ENCODE measurements at places on chromosomes 1 and 21. TPM values are rescaled to one million over a fixed set of nuclear protein-coding genes. Genes with fewer than 3 reads are reported as not detected.

TMEM51 gene
- 0.81 TPM for total RNA-seq

SLFNL1 gene
- total RNA-seq = 0.29 TPM

AMY1A gene
- not detected for total RNA-seq

DRAXIN gene
- 0.10 TPM for total RNA-seq

KCNE1 gene
- total RNA-seq = 0.44 TPM

GRCh38 chr1:234743791-234744611 is 134.0 kb upstream of the IRF2BP2 start:
- H3K4me1 ChIP-seq = peaks cover 34% of the 10 kb centered on the region
- no peaks in the 10 kb centered on the region for H3K36me3 ChIP-seq
- no peaks in the 10 kb centered on the region for H3K27me3 ChIP-seq
- peak overlapping the region; percentile 20 for H3K4me3 ChIP-seq
- peak overlapping the region; percentile 77 for H3K27ac ChIP-seq

- H3K27ac ChIP-seq = no peak overlapping the region
- no peak overlapping the region for H3K4me3 ChIP-seq
- H3K4me1 ChIP-seq = no peaks in the 10 kb centered on the region
- no peak for DNase-seq
- H3K27me3 ChIP-seq = no peaks in the 10 kb centered on the region
These were observed 206.0 kb downstream of the CENPF start for GRCh38 chr1:214808845-214809460.

DNA sequence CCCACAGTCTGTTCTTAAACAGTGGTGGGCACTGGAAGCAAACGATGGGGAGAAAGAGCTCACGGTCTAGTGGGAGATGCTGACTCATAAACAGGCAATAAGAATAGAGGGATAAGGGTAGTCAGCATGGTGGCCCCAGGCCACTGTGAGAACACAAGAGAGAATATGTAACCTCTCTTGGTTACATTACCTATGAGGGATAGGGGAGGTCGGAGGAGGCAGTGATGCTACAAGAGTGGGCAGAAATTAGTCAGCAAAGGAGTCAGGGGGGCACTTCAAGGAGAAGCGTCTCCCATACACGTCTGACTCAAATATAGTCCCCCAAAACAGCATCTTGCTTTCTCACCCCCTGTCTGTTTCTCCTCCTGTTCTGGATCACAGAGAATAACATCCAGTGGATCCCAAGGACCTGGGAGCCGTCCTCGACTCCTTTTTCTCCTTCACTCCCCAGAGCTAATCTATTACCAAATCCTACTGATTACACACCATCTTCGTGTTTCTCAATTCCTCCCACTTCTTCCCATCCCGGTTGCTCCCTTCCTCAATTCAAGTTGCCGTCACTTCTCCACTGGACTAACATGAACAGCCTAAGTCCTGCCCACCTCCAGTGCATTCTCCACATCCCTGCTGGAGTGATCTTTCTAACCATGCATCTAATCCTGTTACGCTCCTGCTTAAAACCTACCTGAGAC is 2.1 kb downstream of the SLAMF8 start:
- no peak overlapping the region for H3K4me3 ChIP-seq
- H3K4me1 ChIP-seq = peaks cover 13% of the 10 kb centered on the region
- no peak overlapping the region for H3K27ac ChIP-seq
- DNase-seq = no peak
- no peaks in the 10 kb centered on the region for H3K36me3 ChIP-seq

- H3K4me1 ChIP-seq = peaks cover 46% of the 10 kb centered on the region
- H3K27ac ChIP-seq = no peak overlapping the region
- H3K27me3 ChIP-seq = no peaks in the 10 kb centered on the region
- no peak overlapping the region for H3K4me3 ChIP-seq
- no peak for DNase-seq
These were observed 45.2 kb downstream of the CLIC4 start for GRCh38 chr1:24790490-24790889.

DNA sequence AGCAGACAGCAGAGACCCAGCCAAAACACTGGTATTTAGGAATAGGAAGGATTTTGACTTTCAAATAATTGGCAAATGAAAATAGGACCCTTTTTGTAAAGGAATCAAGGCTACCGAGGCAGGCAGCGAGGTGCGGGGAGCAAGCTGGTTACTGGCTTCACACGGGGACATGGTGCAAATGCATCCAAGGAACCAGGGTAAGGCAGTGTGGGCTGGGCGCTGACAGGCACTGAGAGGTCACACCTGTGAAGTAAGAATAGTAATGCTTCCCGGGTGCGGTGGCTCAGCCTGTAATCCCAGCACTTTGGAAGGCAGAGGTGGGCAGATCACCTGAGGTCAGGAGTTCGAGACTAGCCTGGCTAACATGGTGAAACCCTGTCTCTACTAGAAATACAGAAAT is 15.5 kb downstream of the CHAF1B start:
- H3K4me1 ChIP-seq = no peaks in the 10 kb centered on the region
- DNase-seq = no peak
- no peak overlapping the region for H3K27ac ChIP-seq

- no peak for DNase-seq
- H3K4me3 ChIP-seq = no peak overlapping the region
- H3K4me1 ChIP-seq = peaks cover 7% of the 10 kb centered on the region
- no peak overlapping the region for H3K27ac ChIP-seq
- peaks cover 39% of the 10 kb centered on the region for H3K36me3 ChIP-seq
These were observed 20.1 kb downstream of the MGST3 start for GRCh38 chr1:165650981-165651625.

DNA sequence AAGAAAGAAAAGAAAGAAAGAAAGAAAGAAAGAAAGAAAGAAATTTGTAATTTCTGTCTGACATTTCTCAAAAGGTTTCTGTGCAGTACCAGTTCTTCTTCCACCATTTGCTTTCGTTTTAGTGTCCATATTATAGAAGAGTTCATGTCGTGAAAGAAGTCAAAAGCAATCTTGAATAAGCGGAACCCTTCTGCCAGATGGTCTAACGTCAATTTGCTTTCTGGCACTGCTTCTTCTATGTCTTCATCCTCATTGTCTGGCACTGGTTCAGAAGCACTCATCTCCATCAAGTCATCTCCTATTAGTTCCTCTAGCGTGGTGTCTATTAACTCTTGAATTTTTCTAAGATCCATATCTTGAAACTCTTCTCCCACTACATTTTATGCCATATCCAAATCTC is 170.0 kb upstream of the KCTD3 start:
- no peak overlapping the region for H3K4me3 ChIP-seq
- H3K27me3 ChIP-seq = no peaks in the 10 kb centered on the region
- no peaks in the 10 kb centered on the region for H3K36me3 ChIP-seq
- no peak overlapping the region for H3K27ac ChIP-seq
- no peak for DNase-seq

DNA sequence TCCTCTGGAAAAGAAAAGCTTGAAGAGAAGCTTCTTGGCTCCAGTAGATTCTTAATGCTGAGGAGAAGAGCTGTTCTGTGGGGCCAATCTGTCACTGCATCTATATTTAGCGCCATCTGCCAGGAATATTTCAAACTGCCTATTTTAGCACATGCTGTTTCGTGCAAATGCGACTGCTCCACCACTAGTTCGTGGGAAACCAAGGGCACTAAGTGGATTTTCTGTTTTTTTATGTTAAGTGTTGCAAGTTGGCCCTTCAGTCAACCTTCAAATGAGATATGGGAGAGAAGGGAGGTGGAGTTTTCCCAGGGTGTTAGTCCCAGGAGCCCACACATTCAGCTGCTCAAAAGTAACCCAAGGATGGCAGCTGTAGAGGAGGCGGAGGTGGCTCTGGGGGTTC is 91.9 kb downstream of the TSEN15 start:
- H3K27ac ChIP-seq = no peak overlapping the region
- DNase-seq = no peak
- peaks cover 3% of the 10 kb centered on the region for H3K27me3 ChIP-seq
- H3K4me1 ChIP-seq = peaks cover 5% of the 10 kb centered on the region

- no peaks in the 10 kb centered on the region for H3K27me3 ChIP-seq
- peaks cover 2% of the 10 kb centered on the region for H3K36me3 ChIP-seq
- no peak overlapping the region for H3K4me3 ChIP-seq
- no peak overlapping the region for H3K27ac ChIP-seq
These were observed 277.5 kb upstream of the C1orf174 start for GRCh38 chr1:4177425-4178150.

DNA sequence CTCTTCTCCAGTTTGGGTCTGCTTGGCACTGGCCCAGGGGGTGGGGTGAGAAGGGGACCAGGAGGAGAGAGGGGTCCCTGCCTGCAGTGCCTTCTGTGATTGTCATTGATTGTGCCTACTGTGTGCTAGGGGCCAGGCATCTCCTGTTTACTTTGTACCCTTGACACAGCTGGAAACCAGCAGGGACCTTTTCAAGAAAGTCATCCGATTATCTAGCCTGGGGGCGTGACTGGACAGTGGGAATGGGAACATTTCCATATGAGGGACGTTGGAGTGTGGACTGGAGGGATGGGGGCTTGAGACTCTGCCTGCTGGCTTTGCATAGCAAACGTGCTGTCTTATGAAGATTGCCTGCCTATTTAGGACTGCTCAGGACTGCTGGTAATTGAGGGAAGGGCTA is 19.8 kb upstream of the DMBX1 start:
- H3K27me3 ChIP-seq = peaks cover 47% of the 10 kb centered on the region
- H3K4me3 ChIP-seq = no peak overlapping the region
- no peaks in the 10 kb centered on the region for H3K36me3 ChIP-seq
- no peak for DNase-seq

GRCh38 chr1:233998891-233999290 is 94.4 kb downstream of the SLC35F3 start:
- no peaks in the 10 kb centered on the region for H3K27me3 ChIP-seq
- no peak for DNase-seq
- H3K36me3 ChIP-seq = no peaks in the 10 kb centered on the region
- no peaks in the 10 kb centered on the region for H3K4me1 ChIP-seq
- no peak overlapping the region for H3K27ac ChIP-seq
- H3K4me3 ChIP-seq = no peak overlapping the region

GRCh38 chr1:68916221-68916902 is 419.5 kb upstream of the DEPDC1 start:
- no peaks in the 10 kb centered on the region for H3K4me1 ChIP-seq
- H3K36me3 ChIP-seq = no peaks in the 10 kb centered on the region
- DNase-seq = no peak
- H3K27ac ChIP-seq = no peak overlapping the region
- H3K4me3 ChIP-seq = no peak overlapping the region

DNA sequence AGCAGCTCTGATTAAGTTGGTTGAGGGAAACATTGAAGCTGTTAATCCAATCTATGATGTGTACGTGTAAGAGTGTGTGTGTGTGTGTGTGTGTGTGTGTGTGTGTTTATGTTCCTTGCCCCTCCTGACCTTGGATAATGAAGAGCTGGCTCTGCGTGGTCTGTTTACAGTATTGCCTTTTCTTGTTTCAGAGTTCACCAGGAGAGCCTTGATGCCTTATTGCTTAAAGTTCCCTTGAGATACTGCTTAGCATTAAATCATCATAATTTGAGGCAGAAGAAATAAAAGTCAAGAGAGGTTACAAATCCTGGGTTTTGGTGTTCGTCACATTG is 36.4 kb downstream of the CAPN8 start:
- no peak for DNase-seq
- H3K4me1 ChIP-seq = no peaks in the 10 kb centered on the region
- H3K36me3 ChIP-seq = no peaks in the 10 kb centered on the region
- peaks cover 4% of the 10 kb centered on the region for H3K27me3 ChIP-seq
- H3K27ac ChIP-seq = no peak overlapping the region
- H3K4me3 ChIP-seq = no peak overlapping the region

DNA sequence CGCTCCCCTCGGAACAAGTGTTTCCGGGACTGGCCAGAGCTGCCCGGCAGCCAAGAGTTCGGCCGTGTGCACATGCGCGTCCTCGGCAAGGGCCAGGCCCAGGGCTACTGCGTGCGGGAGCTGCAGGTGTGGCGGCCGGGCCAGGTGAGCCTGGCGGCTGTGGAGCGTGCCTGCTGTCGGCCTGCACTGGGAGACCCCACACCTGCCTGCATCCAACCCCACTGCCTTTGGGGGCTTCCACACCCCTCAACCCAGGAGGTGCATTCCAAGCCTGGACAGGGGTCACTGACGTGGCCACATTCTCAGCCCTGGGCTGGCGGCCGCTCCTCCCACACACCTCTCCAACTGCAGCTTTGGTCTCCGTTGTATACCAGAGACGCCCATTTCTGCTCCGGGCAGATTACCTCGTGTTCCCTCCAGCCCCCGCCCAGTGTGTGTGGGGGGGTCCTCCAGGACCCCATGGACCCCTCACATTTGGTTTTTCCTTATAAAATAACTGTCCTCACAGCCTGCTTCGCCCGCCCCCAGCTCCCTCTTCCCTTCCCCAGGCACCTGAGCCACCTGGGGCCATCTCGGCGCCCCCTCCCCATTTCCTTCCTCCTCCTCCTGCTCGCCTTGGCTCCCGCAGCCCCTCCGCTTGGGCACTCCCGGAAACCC is 6.1 kb downstream of the RNF223 start:
- no peaks in the 10 kb centered on the region for H3K27me3 ChIP-seq
- peak overlapping the region; percentile 61 for H3K4me3 ChIP-seq
- no peaks in the 10 kb centered on the region for H3K36me3 ChIP-seq
- H3K4me1 ChIP-seq = peaks cover 11% of the 10 kb centered on the region
- no peak overlapping the region for H3K27ac ChIP-seq

GRCh38 chr1:156420205-156421061 is 51.4 kb downstream of the RHBG start:
- H3K27ac ChIP-seq = no peak overlapping the region
- peak overlapping the region; percentile 64 for H3K4me3 ChIP-seq

- no peaks in the 10 kb centered on the region for H3K36me3 ChIP-seq
- peak overlapping the region; percentile 14 for H3K4me3 ChIP-seq
- DNase-seq = no peak
These were observed 58.9 kb upstream of the LAPTM5 start for GRCh38 chr1:30816211-30817076.

DNA sequence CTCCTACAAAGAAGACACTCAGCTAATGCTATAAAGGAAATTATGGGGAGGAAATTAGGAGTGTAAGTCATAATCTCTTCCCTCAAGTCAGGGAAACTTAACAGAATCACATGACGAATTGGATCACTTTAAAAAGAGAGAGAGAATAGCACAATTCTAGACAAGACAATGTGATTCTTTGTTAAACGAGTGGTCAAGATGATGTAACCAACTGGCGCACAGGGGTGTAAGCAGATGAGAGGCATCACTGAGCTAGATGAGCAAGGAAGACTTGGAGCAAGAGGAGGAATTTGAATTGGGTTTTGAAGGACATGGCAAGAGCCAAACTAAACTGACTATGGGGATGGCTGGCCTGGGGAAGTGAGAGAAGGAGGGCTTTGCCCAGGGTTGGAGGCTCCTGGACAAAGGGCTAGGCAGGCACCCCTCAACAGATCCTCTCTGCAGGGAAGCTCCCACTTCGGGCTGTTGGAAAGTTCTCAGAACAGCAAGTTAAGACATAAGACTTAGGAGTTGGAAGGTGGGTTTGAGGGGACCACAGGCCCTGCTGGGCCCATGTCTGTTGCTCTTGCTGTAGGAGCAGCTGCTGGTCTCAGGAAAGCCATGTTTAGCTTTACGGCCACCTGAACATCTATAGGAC is 123.9 kb upstream of the GRIK3 start:
- H3K4me3 ChIP-seq = no peak overlapping the region
- H3K36me3 ChIP-seq = no peaks in the 10 kb centered on the region
- H3K4me1 ChIP-seq = no peaks in the 10 kb centered on the region
- DNase-seq = peak; percentile 57
- no peaks in the 10 kb centered on the region for H3K27me3 ChIP-seq

- DNase-seq = no peak
- peaks cover 12% of the 10 kb centered on the region for H3K36me3 ChIP-seq
- no peaks in the 10 kb centered on the region for H3K27me3 ChIP-seq
- peak overlapping the region; percentile 78 for H3K27ac ChIP-seq
- H3K4me3 ChIP-seq = peak overlapping the region; percentile 85
These were observed 690 bp downstream of the C1orf216 start for GRCh38 chr1:35717911-35718476.
